ENCODE measurements at places on chromosomes 4 and X.
A peak's percentile ranks its signal among the peaks of the same experiment; 100 is the strongest.

GRCh38 chr4:182286035-182286434, 42.8 kb downstream of the TENM3 start:
- DNase-seq, result peak; percentile 29

GRCh38 chr4:86315579-86315978, 44.3 kb downstream of the MAPK10 start:
- DNase-seq, result no peak

GRCh38 chr4:56055027-56055977, 106.6 kb downstream of the CEP135 start:
- no peak for DNase-seq

DNA sequence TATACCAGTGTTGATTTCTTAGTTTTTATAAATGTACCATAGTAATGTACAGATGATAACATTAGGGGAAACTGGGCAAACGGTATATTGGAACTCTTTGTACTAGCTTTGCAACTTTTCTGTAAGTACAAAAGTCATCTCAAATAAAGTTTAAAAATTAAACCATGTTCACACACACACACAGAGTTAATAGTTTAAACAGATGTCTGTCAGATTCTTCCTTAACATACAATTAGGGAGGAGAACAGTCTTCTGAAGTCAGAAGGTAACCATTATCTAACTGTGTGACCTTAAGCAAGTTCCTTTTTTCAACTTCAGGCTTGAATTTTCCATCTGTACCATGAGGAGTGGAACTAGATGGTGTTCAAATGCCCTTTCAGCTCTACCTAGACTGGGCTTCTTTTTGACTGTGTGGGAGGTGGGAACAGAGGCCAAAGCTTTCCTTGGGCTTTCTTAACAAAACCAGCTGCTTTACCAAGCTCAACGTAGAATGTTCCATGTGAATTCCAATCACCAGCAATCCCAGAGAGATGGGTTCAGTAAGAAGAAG, 127.8 kb downstream of the NEXMIF start:
- no peak for DNase-seq

- no peak for DNase-seq
Observed at GRCh38 chr4:110170861-110171260, 27.6 kb downstream of the ELOVL6 start.

GRCh38 chr4:89301902-89302301, 5.7 kb downstream of the GPRIN3 start:
- no peak for DNase-seq

DNA sequence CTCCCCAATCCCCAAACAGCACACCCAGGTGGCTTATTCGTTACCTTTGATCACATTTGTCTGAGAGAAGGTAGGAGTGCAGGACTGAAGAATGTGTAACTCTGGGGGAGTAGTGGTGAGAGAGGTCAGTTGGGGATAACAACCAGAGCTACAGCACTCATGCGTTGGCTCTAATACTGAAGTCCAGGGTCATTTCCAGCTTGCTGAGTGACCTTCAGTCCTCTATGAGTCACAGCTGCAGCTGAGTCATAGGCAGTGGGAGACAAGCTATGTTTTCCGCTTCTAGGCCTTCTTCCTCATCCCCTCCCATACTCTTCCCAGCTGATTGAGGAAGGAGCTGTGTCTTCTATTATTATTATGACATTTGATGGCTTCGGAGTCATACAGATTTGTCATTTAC, 31.6 kb upstream of the CT47C1 start:
- DNase-seq, result peak; percentile 88

- DNase-seq, result no peak
Observed at GRCh38 chr4:150619042-150619441, 37.1 kb downstream of the MAB21L2 start.

DNA sequence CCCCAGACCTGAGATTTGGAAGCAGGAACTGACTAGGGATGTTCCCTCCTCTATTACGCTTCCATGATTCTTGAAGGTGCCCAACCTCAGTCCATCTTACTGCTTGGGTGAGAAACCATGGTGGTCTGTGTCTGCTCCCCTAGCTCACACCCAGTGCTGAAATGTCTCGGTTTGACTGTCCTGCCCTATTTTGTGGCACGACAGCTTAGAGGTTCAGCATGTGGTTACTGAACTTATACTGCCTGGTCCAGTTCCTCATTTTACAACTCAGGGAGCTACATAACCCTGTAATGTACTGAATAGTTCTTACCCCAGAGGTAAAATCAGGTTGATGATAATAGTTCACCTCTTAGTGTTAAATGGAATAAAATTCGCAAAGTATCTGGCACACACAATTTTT, 203.1 kb downstream of the RBM46 start:
- DNase-seq, result no peak

GRCh38 chr4:52933738-52934137, 71.6 kb downstream of the RASL11B start:
- DNase-seq, result no peak

GRCh38 chr4:139524062-139524631, 31.9 kb downstream of the SETD7 start:
- DNase-seq, result no peak

DNA sequence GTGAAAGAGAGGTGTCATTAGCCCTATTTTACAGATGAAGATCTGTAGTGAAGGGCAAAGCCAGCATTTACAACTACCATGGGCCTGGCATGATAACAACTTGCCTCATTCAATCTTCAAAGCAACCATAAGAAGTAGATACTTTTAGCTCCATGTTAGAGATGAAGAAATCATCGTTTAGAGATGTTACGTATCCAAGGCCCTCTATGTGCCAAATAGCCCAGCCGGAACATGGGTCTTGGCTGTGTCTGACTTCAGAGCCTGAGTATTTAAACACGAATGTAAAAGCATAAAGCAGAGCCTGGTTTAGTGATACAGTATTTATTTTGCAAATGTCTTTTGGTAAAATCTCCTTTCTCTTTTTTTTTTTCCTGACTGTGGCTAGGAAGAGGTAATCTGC, 197.1 kb downstream of the RASL11B start:
- DNase-seq, result no peak

Measured in HT1080 (cell line).